ENCODE measurements at places on chromosomes 4 and X.

- no peak for DNase-seq
Measured at GRCh38 chr4:173769568-173769967, 239.5 kb upstream of the HAND2 start.

GRCh38 chr4:107858158-107858742 lies 33.5 kb downstream of the SGMS2 start:
- DNase-seq = no peak

DNA sequence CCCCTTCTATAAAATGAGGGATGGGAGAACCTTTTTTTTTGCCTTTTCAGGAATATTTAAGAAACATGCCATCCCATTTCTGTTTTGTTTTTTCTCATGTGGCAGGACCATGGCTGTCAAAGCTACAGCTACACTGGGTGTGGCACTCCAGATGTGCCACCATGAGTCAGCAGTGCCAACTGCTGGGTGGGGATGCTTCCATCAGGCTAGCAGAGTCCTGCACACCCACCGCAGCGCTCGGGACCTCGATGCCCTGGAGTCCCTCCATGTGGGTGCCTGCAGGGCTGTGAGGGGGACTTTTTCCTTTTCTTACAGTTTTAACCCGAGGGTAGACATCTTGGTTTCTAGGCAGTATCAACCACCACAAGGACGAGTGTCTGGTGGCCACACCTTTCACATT lies 352.6 kb downstream of the NR3C2 start:
- no peak for DNase-seq

GRCh38 chr4:112431158-112431557 lies 84.8 kb downstream of the NEUROG2 start:
- DNase-seq = no peak

- DNase-seq = peak; percentile 44
Measured at GRCh38 chrX:68686097-68686977, 38.9 kb downstream of the STARD8 start.

- DNase-seq = no peak
Measured at GRCh38 chr4:138858419-138858818, 157.2 kb upstream of the NOCT start.

GRCh38 chr4:147057611-147058190 lies 112.0 kb upstream of the TTC29 start:
- no peak for DNase-seq

DNA sequence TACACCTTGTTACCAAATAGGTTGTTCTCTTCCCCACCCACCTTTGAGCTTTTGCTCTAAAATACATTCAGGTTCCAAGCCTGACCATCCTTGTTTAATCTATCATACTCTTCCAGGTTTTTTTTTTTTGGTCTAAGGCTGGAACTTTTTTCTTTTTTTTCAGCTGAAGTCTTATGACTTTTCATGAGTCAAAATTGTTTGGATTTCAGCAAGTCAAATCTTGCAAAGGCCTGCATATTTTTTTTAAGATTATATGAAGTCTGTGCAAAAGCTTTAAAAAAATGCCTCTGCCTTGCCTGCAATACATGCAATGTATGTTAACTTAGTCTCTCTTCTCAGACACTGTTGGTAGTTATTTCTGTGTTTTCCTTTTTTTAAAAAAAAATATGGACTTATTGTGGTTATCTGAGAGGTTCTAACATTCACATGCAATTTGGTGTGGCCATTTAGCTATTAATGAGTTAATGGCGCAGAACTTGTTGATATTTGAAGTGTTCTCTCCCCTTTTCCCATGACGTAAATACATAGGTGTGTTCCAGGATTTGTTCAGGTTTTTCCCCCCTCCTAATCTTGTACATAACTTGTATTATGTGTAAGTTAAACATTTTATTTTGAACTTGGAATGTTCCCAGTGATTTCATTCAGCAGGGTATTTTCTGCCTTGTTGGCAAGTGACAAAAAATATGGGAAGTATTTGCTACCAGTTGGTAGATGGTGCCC lies 58.7 kb downstream of the CCKAR start:
- DNase-seq = no peak

DNA sequence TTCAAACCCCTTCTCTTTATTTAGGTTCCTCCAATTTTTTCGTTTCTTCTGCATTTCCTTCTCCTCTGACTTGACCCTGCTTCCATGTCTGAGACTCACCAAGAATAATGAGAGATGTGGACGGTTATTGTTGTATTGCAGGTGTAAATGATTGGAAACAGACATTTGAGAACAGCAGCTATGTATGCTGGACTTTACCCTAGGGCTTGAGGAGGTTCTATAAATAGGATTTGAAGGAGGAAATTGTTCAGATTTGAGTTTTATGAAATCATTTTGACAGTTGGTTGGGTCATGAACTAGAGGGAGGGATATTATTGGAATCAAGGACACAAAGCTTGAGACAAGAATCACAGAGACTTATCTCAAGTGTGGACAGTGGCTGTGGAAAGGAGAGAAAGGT lies 614.6 kb upstream of the CPEB2 start:
- no peak for DNase-seq

- DNase-seq = no peak
Measured at GRCh38 chr4:5919571-5919970, 26.7 kb upstream of the CRMP1 start.

DNA sequence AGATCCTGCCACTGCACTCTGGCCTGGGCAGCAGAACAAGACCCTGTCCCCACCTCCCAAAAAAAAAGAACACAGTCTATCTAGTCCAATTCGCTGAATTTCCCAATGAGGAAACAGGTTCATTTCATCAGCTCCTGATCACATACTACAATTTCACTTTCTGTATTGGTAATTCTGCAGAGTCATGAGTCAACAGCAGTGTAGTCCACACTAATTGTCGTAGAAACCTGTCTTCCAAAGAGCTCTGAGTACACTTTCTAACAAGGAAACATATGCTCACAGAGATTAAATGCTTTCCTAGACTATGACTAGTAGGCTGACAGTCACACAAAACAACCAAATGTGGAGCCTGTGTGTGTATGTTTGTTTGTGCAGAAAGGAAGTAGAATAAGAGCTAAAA lies 91.9 kb downstream of the GPC4 start:
- DNase-seq = no peak

- DNase-seq = peak; percentile 44
Measured at GRCh38 chrX:40065296-40066046, 32.3 kb downstream of the BCOR start.

DNA sequence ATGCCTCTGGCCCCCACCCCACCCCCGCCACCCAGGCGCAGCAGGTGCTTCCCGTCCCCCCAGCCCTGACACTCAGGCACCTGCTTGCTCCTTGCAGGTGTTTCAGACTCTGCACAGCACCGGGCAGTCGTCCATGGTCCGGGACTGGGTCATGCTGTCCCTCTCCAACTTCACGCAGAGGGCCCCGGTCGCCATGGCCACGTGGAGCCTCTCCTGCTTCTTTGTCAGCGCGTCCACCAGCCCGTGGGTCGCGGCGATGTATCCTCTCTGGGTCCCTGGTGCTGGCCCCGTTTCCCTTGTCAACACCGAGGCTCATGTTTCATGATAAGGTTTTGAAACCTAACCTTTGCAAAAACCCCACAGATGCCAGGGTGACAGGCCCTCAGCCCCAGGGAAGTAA lies 10.2 kb upstream of the MSANTD1 start:
- DNase-seq = no peak

DNA sequence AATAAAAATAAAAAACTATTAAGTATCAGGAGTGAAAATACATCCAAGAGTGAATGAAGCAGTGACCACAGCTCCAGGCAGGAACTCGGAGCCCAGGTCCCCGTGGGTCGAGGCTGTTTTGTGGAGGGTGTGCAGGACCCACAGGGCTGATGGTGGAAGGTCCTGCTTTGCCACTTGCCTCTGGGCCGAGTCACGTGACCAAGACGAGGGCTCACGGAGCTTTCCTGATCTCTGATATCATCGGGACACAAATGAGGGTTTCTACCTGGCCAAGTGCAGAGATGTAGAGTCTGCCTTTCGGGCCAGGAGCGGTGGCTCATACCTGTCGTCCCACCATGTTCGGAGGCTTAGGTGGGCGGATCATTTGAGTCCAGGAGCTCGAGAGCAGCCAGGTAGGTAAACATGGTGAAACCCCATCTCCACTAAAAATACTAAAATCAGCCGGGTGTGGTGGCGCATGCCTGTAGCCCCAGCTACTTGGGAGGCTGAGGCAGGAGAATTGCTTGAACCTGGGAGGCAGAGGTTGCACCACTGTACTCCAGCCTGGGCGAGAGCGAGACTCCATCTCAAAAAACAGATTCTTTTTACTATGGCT lies 7.2 kb downstream of the SLC25A6 start:
- DNase-seq = no peak

GRCh38 chr4:141016117-141016798 lies 117.0 kb downstream of the RNF150 start:
- DNase-seq = no peak

GRCh38 chr4:108926061-108926460 lies 163.2 kb upstream of the ETNPPL start:
- DNase-seq = no peak

GRCh38 chr4:13851085-13851940 lies 223.8 kb upstream of the BOD1L1 start:
- DNase-seq = no peak

DNA sequence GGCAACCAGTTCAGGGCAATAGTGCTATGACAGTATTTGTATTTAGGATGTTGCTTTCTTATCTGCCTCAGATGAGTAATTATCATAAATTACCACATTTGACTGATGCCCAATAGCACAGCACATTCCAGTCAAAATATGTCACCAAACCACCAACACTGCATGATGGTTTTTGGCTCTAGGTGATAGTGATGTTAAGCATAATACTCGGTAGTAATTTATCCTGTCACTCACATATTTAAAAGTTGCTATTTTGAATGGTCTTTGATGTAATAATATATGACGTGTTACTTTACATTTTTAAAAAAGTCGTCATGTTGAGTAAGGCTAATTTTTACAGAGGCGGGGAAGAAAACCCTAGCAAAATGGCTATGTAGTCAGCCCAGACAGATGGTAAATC lies 42.5 kb downstream of the UNC5C start:
- no peak for DNase-seq

- DNase-seq = peak; percentile 82
Measured at GRCh38 chr4:3880615-3881120, 114.5 kb downstream of the ADRA2C start.

- DNase-seq = peak; percentile 61
Measured at GRCh38 chr4:1048773-1049590, 37.6 kb downstream of the FGFRL1 start.

DNA sequence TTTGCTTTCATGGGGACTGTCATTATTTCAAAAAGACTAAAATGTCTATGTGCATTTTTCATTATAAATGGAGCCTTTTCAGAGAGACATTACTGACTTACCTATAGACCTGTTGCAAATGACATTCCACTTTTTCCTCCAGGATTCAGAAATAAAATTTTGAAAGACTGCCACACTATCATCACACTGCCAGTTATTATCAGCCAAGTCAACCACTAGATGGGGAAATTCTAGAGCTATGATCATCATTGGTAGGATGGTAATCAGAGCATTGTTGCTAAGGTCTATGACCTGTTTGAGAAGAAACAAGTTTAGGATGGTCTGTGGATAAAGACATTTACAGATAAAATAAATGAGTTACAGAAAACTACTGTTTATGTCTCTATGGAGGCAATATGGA lies 22.5 kb downstream of the LRRC66 start:
- DNase-seq = no peak

DNA sequence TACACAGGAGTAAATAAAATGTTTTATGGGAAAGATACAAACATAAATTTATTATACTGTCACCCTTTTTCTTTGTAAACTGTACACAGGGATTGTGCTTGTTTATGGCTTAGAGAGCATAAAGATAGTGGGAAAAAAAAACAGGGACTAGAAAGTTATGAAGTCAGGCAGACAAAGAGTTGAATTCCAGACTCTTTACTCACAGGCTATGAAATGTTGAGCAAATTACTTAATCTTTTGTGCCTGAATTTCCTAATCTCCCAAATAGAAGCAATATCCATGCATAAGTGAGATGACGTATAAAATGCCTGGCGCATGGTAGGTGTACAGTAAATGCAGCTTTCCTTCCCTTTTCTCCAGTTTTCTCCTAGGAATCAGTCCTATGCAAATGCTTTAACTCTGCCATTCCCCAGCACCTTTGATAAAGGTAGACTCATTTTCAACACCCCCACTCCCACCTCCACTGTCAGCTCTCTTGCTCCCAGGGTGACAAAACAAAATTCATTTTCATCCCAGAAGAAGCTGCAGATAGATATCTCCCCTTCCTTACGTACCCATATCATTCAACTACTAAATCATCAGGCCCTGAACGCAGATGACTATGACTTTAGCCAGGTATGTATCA lies 44.5 kb upstream of the BTC start:
- DNase-seq = no peak

- no peak for DNase-seq
Measured at GRCh38 chr4:123418351-123418931, 21.8 kb downstream of the SPRY1 start.

DNA sequence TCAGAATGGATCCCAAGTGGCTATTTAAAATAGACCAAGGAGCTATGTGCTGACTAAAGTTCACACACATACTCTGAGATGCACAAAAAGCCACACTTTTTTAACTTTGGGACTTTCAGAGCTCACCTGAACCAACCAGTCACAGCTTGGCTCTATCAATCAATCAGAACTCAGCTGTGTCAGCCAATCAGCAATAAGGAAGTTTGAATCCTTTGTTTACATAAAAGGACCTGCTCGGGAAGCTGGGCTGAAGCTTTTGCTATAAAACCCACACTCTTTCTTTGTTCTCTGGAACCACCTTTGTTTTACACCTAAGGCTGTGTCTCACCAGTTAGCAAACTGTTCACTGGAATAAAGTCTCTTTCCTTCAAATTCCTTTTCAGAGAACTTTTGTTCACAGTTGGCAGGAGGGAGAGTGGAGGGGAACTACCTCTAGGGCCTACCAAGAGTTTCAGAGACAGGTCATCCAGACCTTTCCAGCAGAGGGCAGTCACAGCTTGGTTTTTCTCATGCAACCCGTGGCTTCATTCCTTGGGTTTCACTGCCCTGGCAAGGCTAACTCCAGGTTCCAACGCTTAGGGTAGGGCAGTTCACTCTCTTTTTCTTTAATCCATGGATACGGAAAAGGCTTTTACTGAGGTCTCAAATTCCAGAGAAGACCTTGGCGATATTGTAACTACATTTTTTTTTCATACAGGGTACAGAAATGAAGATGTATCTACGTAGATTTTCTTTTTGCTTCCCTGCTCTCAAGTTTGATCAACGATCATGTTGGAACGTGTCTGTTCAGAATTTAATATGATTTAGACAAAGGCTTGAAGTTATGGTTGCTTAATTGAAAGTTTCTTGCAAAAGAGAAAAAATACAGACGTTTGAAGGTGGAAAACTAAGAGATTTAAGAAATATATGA lies 80.7 kb downstream of the GPRIN3 start:
- peak; percentile 82 for DNase-seq

Measured in activated CD4-positive, alpha-beta memory T cell treated with anti-CD3 and anti-CD28 coated beads for 36 hours (primary cell).